ENCODE measurements at places on chromosomes 1 and 21.
A peak's percentile ranks its signal among the peaks of the same experiment; 100 is the strongest.

DNA sequence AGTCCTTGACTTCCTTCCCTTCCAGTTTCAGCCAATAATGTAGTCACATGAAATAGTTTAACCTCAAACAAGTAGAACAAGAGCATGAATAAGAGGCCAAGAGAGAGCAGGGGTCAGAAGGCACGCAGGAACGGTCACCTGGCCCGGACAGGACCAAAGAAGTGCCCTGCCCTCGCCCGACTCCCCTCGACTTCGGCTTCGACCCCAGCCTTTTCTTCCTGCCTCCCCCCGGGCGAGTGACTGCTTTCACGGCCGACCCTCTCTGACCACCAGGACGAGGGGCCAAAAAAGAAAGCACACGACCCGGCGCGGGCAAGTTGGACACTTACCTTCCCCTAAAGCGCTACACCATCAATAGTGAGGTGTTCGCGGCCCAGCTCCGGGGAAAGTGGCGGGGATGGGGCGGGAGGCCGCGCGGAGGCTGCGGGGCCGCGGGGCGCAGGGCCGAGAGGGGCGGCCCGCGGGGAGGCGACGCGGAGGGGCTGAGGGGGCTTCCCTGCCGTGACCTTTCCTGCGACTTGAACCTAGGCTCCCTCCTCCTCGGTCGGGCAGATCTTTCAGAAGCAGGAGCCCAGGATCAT is 519 bp downstream of the RERE start:
- peak; percentile 62 for DNase-seq

DNA sequence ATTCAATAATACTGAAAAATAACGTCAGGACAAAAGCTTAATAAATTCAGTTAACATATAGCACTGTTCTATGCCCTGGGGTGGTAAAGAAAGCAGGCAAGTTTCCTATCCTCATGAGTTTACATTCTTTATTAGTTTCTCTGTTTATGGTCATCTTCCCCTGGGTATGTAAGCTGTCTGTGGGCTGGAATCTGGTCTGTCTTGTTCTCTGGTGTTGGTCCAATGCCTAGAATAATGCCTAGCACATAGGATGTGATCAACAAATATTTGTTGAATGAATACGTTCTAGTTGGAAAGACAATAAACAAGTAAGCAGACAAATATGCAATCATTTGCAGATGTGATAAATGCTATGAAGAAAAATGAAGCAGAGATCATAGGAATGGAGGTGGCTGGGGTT is 7.2 kb upstream of the IGSF3 start:
- DNase-seq: no peak

DNA sequence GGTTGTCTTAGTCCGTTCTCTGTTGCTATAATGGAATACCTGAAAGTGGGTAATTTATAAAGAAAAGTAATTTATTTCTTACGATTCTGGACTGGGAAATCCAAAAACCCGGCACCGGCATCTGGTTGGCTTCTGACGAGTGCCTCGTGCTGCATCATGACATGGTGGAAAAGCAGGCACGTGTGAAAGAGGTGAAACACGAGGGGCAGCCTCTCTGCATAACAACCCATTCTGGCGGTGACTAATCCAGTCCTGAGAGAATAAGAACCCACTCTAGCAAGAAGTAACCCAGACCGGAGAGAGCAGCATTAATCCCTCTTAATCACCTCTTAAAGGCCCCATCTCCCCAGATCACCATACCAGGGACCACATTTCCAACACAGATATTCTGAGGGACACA is 2.7 kb upstream of the EDEM3 start:
- no peak for DNase-seq

- DNase-seq: no peak
Observed at GRCh38 chr1:230827081-230827681, 41.1 kb downstream of the C1orf198 start.

DNA sequence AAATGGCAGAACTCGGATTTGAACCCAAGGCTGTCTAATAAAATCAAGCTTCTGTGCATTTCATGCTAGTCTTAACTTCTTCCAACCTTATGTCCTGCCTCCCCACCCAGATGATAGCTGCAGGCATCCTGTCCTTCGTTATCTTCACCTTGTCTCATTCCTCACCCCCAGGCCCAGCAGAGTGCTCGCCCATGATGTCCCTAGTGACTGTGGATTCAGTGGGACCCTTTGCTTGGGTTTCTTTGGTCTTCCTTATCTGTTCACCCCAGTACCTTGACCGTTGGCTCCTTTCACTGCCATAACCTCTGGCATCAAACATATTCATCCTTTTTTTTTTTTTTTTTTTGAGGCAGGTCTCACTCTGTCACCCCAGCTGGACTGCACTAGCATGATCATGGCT is 5.6 kb upstream of the BSDC1 start:
- no peak for DNase-seq

DNA sequence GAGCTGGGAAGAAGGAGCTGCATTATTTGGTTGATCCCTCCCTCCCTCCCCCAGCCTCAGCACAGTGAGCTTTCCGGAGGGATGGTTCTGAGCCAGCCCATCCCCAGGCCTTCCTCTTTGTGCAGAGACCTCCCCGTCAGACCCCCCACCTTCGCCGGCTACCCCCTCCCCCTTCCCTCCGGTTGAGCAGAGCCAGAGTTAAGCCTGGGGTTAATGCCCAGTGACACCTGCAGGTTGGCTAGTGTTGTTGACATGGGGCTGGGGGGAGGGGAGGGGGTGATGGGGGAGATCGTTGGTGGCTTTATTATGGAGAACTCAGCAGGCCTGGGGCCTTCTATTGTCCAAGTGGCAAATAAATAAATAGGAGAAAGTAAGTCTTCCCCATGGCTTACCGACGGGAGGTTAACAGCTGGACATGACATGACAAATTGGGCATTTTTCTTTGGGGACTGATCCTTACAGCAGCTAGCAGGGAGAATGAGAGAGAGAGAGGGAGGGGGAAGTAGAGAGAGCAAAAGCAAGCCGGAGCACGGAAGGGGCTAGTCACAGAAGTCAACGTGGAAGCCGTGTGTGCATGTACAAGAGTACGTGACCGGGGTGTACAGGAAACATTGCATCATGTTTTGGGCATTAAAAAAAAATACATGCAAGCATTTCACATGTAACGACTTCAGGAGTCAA is 131.1 kb downstream of the TMEM53 start:
- DNase-seq: no peak

- no peak for DNase-seq
Observed at GRCh38 chr1:40796939-40797667, 13.5 kb downstream of the KCNQ4 start.

GRCh38 chr1:1004420-1004779 is 4.5 kb upstream of the HES4 start:
- no peak for DNase-seq

GRCh38 chr1:50605186-50605875 is 182.1 kb upstream of the DMRTA2 start:
- peak; percentile 74 for DNase-seq

DNA sequence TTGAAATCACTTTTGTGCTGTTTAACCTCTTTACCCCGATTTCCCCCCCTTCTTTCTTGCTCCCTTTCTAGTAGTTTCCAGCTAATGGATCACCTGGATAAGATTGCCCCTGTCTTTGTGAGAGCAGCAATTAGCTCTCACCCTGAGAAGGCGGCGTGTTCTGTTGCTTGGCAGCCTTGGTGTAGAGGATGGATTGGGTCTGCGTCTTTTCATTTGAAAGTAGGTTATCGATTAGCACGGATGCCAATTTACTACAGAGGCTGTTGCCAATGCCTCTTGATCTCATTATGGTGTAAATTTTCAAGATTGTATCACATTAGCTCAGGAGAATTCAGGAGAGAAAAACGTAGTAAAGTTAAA is 26.4 kb downstream of the KIF26B start:
- no peak for DNase-seq

DNA sequence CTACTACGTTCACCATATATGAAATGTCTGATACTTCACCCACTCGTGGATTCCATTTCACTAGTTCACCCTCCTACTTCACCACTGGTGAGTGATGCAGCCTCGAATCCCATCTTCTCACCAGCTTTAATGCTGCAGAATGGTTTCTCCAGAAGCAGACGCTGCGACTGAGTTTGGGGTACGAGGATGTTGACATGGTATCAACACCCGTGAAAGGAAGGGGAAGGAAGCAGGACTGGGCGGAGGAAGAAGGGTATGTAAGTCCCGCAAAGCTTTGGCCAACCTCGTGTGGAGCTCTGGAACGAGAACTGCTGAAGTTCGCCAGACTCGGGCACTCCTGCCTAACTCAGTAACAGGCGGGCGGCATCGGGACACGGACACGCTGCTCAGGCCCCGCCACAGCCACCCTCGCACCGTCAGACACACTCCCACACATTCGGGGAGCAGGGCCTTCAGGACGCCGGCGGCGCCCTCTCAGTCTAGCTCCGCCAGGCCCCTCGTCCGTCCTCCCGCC is 833 bp upstream of the DIP2A start:
- peak; percentile 90 for DNase-seq

GRCh38 chr1:196088541-196088940 is 519.7 kb downstream of the KCNT2 start:
- no peak for DNase-seq

DNA sequence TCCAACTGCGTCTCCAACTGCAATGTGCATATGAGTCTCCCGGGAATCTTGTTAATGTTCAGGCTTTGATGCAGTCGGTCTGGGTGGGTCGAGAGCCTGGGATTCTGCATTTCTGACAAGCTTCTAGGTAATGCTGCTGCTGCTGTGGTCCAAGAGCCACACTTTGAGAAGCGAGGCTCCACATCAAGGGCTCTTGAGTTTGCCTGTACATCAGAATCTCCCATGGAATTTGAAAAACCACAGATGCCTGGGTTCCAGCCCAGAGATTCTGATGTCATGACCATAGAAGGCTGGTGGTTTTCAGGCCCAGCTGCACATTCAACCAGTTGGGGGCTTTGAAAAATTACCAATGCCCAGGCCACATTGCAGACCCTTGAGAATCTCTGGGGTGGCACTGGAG is 93.9 kb upstream of the TARDBP start:
- DNase-seq: no peak

DNA sequence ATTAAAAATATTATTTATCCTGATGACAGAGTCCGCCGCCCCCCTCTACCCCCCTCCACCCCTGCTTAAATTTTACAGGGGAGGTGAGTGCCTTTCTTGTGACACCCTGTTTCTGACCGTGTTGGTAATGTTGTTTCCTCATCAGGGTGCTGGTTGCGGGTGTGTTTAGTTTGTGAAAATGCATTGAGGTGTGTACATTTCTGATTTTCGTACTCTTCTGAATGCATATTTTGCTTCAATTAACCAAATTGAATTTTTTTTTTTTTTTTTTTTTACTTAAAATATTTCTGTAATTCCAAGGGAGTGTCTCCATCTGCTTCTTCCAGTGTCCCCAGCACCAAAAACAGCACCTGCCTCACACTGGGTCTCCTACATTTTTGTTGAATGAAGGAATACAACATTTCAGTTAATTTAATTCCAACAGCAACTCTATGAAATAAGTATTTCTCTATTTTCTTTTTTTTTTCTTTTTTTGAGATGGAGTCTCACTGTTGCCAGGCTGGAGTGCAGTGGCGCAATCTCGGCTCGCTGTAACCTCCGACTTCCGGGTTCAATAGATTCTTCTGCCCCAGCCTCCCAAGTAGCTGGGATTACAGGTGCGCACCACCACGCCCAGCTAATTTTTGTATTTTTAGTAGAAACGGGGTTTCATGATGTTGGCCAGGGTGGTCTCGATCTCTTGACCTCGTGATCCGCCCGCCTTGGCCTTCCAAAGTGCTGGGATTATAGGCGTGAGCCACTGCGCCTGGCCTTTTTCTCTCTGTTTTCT is 5.6 kb upstream of the SLC2A1 start:
- peak; percentile 80 for DNase-seq

- no peak for DNase-seq
Observed at GRCh38 chr1:178857126-178857525, 13.8 kb downstream of the ANGPTL1 start.

DNA sequence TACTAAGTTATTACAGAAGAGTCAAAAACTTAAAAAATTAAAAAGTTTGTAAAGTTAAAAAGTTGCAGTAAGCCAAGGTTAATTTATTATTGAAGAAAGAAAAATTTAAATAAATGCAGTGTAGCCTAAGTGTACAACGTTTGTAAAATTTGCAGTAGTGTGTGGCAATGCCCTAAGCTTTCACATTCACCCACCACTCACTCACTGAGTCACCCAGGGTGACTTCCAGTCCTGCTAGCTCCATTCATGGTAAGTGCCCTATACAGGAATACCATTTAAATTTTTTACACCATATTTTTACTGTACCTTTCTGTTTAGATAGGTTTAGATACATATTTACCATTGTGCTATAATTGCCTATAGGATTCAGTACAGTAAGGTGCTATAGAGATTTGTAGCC is 88.6 kb downstream of the CTH start:
- DNase-seq: no peak

DNA sequence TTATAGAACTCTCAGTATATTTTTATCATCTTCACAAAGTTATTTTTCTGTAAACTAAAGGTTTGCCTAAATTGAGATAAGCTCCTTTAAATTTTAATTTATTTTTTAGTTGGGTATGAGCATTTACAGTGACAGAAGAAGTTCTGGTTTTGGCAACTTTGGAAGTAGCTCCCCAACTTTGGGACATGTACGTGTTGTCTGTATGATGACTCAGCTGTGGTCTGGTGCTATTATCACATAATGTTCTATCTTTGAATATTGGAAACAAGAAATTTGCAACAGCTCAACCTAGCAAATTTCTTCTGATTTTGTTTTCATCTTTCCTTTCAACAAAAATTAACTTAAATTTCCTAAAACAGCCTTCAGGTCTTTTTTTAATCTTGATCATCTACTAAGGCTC is 46.6 kb upstream of the C1orf105 start:
- peak; percentile 37 for DNase-seq

DNA sequence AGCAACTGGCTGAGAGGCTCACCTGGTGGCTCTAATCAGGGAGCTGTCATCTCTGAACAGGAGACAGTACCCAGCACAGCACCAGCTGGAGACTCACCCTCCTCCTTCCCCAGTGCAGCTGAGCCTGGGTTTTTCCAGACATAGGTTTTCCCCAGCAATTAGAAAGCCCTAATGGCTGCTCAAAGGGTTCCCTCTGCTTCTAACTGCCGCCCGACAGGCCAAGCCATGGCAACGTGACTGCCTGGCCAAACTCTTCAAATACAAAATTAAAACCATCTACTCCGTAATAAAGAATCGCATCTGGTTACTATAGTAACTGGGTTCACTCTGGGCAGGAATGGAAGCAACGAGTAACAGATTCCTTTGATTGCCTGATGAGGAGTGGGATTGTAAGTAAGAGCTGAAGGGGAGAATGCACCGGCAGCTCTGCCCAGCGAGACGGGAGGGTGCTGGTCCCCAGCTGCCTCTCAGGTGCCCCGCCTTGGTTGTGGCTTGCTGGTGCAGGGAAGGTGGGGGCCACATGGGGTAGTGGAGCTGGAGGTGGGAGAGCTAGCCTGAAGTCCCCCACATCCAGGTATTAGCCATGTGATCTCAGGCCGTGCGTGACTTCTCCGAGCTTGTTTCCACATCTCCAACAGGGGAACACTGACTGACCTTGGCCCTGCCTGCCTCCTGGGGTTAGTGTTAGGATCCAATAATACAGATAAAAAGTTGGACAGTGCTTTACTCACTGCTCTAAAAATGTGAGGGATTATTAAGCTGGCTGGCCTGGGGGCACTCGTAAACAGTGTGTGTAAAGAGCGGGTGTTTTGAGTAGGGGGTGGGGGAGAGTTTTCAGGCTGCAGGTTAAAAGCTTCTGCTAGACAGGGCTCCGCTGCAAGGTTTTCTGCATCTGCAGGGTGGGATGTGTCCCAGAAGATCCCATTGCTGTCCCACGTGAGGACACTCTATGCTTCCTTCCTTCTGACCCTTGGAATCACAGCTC is 94.2 kb downstream of the KCNN3 start:
- no peak for DNase-seq

- DNase-seq: no peak
Observed at GRCh38 chr1:15408890-15409387, 749 bp upstream of the EFHD2 start.

- no peak for DNase-seq
Observed at GRCh38 chr1:17168091-17168876, 36.6 kb upstream of the PADI1 start.
